ENCODE measurements at places on chromosomes 11 and 22. TPM values are rescaled to one million over a fixed set of nuclear protein-coding genes. Genes with fewer than 3 reads are reported as not detected.

The CRYBB2 gene
- not detected for total RNA-seq

The VSIG10L2 gene
- not detected for total RNA-seq

The HBD gene
- not detected for total RNA-seq

The DENND6B gene
- 2.0 TPM for total RNA-seq

The PVALB gene
- total RNA-seq = not detected

The VPREB3 gene
- not detected for total RNA-seq

The SCT gene
- not detected for total RNA-seq

The DGAT2 gene
- total RNA-seq = 1.4 TPM

The MDK gene
- total RNA-seq = 19.6 TPM

The MS4A4A gene
- 37.7 TPM for total RNA-seq

All from gastroesophageal sphincter (tissue), 4 donors.